ENCODE measurements at places on chromosomes 5 and 9.

DNA sequence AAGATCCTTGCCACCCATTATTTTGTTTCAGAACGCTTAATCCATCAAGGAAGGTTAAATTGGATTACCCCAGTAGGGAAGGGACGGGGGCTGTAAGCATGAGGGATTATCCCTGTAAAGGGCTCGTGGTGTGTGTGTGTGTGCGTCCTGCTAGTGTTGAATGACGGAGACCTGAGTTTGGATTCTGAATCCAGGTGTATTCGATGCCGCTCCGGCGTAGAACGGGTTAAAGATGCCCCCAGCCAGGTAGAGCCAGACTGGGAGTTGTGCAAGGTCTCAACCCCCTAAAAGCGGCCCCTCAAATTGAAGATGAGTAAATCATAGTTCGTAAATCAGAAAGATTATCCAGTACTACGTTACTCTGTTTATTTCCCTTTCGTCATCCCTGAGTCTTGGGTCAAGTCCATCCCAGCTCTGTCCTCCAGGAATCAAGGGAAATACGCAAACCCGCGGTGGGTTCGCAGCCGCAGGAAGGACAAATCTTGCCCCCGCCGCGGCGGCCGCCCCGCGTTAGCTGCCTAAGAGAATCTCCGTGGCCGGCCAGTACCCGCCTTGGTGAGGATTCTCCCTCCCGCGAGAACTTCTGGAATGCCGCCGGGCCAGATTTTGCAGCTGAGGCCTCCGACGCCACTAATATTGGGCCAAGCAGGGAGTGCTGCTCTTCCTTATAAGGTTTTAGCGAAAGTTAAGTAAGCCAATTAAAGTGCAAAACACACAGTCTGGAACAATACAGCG lies 586 bp upstream of the MTAP start:
- no peak for DNase-seq

- no peak for DNase-seq
Measured at GRCh38 chr5:135491552-135492318, 39.6 kb upstream of the TIFAB start.

DNA sequence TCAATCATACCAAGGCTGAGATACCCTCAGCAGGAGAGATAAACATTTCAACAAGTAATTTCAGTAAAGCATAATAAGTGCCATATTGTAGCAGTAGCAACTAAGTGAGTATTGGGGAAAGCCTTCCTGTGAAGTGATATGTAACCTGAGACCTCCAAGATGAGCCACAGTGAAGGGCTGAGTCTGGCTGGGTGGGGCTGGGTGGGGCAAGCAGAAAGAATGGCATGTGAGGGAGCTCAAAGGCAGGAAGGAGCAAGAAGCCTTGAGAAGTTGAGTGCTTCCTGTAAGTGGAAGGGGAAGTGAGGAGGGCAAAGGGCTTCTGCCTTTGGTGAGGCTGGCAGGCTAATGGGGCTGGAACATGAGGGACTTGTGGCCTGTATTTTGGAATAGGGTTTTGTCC lies 19.7 kb upstream of the ASTN2 start:
- no peak for DNase-seq

GRCh38 chr9:109806506-109807115 lies 26.6 kb downstream of the PALM2AKAP2 start:
- DNase-seq = no peak

- DNase-seq = no peak
Measured at GRCh38 chr5:7434914-7435313, 39.0 kb downstream of the ADCY2 start.

- no peak for DNase-seq
Measured at GRCh38 chr9:2955575-2955974, 111.7 kb upstream of the PUM3 start.

DNA sequence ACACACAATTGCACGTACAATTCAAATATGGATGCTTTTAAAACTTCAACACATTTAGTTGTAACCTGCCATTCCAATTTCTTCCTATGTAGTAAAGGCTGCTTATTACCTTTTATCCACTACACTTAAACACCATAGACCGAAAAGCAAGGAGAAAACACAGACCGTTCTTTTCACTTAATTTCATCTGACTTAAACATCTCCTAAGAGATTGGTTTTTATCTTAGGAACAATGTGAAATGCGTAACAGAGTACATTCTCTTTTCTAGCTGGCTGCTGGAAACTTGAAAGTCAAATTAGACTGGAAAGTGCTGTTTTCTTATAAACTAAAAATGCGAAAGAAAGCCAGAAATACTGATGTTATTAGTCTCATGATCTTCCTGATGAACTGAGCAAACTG lies 241.8 kb downstream of the MLLT3 start:
- DNase-seq = no peak

DNA sequence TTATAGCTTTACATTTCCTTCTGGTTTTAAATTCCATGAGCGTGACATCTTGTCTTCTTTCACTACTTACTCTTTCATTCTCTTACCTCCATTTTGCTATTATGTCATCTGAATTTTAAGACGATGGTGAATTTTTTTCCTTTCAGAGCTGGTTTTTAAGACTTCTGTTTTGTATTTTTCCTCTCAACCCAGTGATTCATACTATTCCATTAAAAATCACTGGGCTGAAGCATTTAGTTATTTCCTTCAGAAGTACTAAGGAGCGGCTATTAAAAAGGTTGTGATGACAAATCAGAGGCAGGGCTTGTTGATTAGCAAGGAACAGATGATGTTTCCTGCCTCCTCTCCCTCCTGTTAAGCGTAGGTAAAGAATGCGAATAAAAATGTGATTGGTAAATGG lies 16.5 kb downstream of the AGXT2 start:
- no peak for DNase-seq

GRCh38 chr5:173745123-173745522 lies 128.7 kb upstream of the BOD1 start:
- DNase-seq = peak; percentile 47

DNA sequence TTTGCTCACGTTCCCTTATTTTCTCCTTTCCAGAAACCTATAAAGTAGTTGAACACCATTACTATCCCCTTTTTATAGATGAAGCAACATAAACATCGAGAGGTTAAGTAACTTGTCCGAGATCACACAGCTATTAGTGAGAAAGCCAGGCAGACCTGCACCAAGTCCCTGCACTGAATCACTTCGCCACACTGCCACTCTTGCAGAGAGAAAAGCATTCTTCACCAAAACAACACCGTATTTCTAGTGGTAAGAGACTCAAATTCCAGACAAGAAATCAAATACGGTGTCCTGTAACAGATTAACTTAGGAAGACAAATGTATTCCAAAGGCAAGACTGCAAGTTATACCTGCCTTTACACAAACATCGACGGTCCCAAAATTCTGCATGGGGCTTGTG lies 82.0 kb upstream of the DMRT1 start:
- no peak for DNase-seq

DNA sequence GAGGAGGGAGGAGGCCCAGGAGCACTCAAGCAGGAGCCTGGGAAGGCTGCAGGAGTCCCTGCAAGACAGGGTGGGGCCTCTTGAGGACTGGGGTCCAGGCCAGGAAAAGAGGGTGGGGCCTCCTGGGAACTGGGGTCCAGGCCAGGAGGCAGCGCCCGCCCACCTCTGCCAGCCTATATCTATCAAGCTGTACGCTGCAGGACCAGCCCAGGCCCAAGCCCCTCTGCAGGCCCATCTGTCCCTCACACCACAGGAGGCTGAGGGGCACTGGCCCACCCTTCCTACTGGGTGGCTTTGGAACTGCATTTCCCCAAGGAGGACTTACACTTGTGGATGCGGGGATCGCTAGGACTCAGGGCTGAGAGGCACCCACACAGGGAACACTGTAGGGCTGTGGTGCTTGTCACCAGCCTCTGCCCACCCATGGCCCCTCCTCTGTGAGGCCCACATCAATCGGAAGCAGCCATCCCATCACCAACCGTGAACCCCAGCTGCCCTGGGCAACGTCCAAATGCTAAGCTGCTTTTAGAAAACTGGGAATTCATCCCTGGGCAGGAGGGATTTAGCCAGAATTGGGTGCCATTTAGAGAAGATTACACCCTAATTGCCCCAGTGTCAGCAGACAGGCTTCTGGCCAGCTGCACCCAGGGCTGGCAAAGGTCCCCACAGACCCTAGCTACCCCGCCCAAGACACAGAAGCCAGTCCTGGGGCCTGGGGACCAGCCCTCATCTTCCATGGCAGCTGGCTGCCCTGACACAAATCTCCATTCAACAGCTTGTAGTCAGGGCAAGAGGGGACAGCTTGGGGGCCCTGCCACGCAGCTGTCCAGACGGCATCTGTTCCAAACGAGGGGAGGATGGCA lies 15.3 kb downstream of the BICD2 start:
- DNase-seq = no peak

DNA sequence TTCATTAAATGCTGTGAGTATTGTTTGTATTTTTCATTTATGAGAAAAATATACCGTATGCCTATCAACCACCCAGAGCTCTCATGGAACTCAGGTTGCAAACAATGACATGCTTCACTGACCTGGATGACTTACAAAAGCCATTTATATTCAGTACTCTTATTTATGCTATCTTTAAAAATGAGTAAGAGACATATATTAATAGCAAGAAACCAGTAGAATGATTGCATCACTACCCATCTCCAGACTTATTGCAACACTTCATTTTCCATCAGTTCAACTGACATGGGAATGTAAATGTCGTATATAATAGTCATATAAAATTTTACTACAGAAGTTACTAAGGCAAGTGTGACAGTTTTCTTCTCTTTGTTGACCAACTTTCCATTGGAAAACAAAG lies 69.1 kb downstream of the OTP start:
- peak; percentile 24 for DNase-seq

DNA sequence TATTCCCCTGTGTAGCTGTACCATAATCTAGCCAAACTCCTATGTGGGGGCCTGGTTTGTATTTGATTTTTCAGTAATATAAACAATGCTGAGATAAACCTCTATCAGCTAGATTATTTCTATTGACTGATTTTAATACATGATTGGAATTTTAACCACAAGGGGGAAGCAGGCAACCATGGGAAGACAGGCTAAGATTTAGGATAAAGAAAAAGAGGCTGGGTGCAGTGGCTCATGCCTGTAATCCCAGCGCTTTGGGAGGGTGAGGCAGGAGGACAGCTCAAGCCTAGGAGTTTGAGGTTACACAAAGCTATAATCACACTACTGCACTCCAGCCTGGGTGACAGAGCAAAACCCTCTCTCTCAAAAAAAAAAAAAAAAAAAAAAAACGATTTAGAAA lies 18.1 kb upstream of the GPX3 start:
- peak; percentile 46 for DNase-seq

GRCh38 chr5:157535042-157535865 lies 40.3 kb downstream of the ADAM19 start:
- DNase-seq = no peak

- no peak for DNase-seq
Measured at GRCh38 chr9:109319626-109320241, 1.1 kb downstream of the EPB41L4B start.

DNA sequence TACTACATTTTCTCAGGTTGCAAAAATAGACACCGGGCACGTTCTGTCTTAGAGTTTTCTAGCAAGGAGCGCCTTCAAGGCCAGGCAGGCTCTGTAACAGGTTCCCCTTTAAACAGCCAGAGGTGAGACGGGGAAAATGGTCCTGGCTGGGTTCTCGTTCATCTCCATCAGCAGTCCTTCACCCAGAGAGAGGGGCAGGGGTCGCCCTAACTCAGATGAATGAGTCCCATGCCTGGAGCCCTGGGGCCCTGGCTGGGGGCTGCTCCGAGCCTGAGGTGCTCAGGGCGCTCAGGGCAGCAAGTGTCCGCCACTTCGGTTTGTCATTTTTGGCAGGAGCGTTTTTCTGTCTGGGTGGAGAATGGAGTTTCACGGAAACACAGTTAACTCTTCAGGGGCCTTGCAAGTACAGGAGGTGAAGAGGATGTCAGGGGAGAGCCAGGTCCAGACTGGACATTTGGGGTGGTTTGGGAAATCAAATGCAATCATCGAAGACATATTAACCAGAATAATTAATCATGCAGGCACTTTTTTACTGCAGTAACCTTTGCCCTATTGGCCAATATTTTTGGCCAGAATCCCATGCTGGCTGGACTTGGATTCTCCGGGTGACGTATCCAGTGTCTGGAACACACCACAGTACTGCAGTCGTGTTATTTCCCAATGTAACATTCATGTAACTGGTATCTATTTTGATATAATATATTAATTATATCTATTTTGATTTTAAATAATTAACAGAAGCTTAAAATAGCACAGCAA lies 2.9 kb downstream of the NTNG2 start:
- no peak for DNase-seq

DNA sequence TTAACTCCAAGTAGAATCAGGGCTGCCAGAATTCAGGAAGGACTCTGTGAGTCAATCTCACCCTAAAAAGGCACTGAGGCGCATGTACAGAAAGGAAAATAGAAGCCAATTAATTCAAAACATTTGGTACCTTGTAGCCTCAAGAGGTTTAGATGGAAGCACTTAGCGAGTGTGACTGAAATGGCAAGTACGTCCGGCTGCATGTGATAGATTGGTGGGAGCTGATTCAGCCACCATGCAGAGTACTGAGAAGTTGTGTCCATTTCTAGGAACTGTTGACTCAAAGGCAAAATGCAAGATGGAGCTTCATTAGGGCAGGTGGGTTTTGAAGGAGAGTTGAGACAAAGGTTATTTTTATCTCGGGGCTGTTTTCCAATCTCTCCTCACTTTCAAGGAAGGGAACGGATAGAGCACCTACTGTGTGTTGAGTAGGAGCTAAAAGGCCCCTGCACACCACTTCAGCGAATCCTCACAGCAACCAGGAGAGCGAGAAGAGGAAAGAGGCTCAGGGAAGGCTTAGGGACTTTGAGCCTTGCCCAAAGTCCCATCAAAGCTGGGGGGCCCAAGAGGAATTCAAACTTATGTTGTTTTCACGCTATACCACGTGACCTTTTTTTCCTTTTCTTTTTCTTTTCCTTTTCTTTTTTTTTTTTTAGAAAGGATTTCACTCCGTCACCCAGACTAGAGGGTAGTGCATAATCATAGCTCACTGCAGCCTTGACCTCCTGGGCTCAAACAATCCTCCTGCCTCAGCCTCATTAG lies 34.6 kb upstream of the CPEB4 start:
- DNase-seq = no peak

Data from Kasumi-1 (cell line).